ENCODE measurements at places on chromosomes 7 and 10. TPM values are rescaled to one million over a fixed set of nuclear protein-coding genes. Genes with fewer than 3 reads are reported as not detected.

The FAM25G gene
- polyA plus RNA-seq, result not detected

The RSU1 gene
- polyA plus RNA-seq, result 78.7 TPM

The CYP2E1 gene
- polyA plus RNA-seq, result 0.93 TPM

The PRLHR gene
- not detected for polyA plus RNA-seq

The ABCA13 gene
- 0.86 TPM for polyA plus RNA-seq

The HOXA11 gene
- 35.3 TPM for polyA plus RNA-seq

The LGI1 gene
- 4.8 TPM for polyA plus RNA-seq

The MYH16 gene
- polyA plus RNA-seq, result 0.06 TPM

The DYNC1I1 gene
- polyA plus RNA-seq, result 0.61 TPM

The ZP3 gene
- polyA plus RNA-seq, result 2.5 TPM

The RFC2 gene
- polyA plus RNA-seq, result 50.8 TPM

The NKX2-3 gene
- not detected for polyA plus RNA-seq

The FRMD4A gene
- polyA plus RNA-seq, result 83.0 TPM

The SFRP5 gene
- polyA plus RNA-seq, result 0.16 TPM

The CALML3 gene
- polyA plus RNA-seq, result not detected

The ASB10 gene
- polyA plus RNA-seq, result not detected

The CFTR gene
- polyA plus RNA-seq, result 4.1 TPM

The PIK3CG gene
- 2.8 TPM for polyA plus RNA-seq

The GPR15LG gene
- polyA plus RNA-seq, result 0.76 TPM

The PTER gene
- polyA plus RNA-seq, result 22.8 TPM

The PRSS1 gene
- not detected for polyA plus RNA-seq

The GIMAP1 gene
- polyA plus RNA-seq, result 3.1 TPM

The MRPS17 gene
- polyA plus RNA-seq, result 21.4 TPM

The STAM gene
- 34.7 TPM for polyA plus RNA-seq

The IKZF1 gene
- polyA plus RNA-seq, result 1.2 TPM

The HOXA1 gene
- 2.5 TPM for polyA plus RNA-seq

The NUTM2E gene
- polyA plus RNA-seq, result not detected

The ASAH2 gene
- 1.00 TPM for polyA plus RNA-seq

The SLC26A3 gene
- 0.19 TPM for polyA plus RNA-seq

The AZGP1 gene
- polyA plus RNA-seq, result 71.9 TPM

The GPR141 gene
- polyA plus RNA-seq, result 0.42 TPM

The COL13A1 gene
- 19.5 TPM for polyA plus RNA-seq

The LSM8 gene
- 70.1 TPM for polyA plus RNA-seq

All from right renal cortex interstitium (tissue), 3 donors.